ENCODE measurements at places on chromosomes 2 and 18. TPM values are rescaled to one million over a fixed set of nuclear protein-coding genes. Genes with fewer than 3 reads are reported as not detected.

Gene SERPINB4
- total RNA-seq, result not detected

Gene ADD2
- total RNA-seq, result not detected

Gene EFEMP1
- total RNA-seq, result 4.8 TPM

Gene FAP
- total RNA-seq, result 0.93 TPM

Gene KIF1A
- 0.31 TPM for total RNA-seq

Gene SIGLEC15
- total RNA-seq, result 0.12 TPM

Gene G6PC2
- total RNA-seq, result not detected

Data from right lobe of liver (tissue), 6 donors.